ENCODE measurements at places on chromosomes 12 and 14.

GRCh38 chr12:84741692-84742091 is 170.9 kb downstream of the SLC6A15 start:
- DNase-seq = no peak

- DNase-seq = no peak
Observed at GRCh38 chr12:122965321-122965751, 927 bp downstream of the ABCB9 start.

DNA sequence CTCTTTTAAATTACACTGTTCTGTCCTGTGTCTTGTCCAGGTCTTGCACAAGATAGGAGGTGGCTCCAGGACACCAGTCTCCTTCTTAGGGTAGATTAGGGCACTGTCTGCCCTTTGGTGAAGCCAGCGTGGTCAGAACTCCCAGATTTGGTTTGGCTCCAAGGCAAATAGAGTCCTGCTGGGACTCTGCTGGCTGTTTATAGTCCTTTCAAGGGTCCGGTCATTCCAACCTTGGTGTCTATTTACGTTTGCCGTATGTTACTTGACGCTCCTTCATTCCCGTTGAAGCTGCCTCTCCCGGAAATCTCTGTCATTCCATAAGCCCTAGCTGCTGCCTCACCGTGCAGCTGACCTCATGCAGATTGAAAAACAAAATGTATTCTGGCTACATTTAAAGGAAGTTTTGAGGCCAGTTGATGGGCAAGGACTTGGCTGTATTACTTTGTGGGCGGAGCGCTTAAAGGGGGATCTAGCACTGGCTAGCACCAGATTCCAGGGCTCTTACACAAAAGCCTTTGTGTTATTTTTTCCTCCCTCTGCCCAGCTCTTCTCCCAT is 180.6 kb downstream of the AKAP6 start:
- no peak for DNase-seq

- no peak for DNase-seq
Observed at GRCh38 chr12:87603727-87604126, 425.5 kb downstream of the C12orf50 start.

- DNase-seq = no peak
Observed at GRCh38 chr12:121057794-121058193, 18.7 kb upstream of the OASL start.

DNA sequence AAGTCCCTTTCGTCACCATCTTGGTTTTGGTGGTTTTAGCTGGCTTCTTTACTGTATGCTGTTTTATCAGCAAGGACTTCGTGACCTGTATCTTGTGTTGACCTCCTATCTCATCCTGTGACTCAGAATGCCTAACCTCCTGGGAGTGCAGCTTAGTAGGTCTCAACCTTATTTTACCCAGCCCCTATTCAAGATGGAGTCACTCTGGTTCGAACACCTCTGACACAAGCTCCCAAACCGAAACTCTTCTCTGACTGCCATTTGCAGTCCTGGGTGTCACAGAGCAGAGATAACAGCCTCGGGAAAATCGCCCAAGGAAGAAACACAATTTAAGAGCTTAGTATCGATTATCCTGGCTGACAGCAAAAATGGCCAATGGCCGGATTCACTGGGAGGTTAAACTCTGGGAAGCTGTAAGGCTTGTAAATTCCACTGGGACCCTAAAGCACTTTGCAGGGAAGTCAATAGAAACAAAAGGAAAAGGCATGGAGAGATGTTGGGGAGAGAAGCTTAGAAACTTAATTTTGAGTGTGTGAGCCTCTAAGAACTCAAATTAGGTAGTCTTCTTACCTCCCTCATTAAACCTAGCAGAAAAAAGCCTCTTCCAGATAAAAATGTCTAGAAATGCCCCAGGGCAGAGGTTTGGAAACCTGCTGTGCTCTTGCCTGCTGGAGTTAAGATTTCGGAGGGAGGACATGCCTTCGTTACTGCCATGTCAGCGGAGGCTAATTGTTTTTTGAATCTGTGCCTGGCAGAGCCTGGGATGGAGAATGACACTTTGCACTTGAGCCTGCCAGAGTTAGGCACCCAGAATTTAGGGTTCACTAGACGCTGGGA is 56.5 kb upstream of the RPH3A start:
- DNase-seq = no peak

DNA sequence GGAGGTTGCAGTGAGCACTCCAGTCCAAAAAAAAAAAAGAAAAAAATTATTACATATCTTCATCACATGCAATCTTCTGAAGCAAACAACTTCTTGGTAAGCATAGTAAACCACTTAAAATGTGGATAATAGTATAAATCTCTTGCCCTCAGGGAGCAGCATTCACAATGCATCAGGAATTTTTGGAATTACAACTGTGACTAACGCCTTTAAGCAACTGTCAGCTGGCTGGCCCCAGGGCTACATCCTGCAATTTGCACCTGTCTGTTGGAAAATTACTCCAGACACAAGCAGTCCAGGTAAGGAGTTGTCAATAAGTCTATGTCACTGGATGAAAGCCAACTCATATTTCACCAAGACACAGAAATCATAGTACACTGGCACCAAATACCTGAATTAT is 5.5 kb upstream of the SLC7A7 start:
- no peak for DNase-seq

DNA sequence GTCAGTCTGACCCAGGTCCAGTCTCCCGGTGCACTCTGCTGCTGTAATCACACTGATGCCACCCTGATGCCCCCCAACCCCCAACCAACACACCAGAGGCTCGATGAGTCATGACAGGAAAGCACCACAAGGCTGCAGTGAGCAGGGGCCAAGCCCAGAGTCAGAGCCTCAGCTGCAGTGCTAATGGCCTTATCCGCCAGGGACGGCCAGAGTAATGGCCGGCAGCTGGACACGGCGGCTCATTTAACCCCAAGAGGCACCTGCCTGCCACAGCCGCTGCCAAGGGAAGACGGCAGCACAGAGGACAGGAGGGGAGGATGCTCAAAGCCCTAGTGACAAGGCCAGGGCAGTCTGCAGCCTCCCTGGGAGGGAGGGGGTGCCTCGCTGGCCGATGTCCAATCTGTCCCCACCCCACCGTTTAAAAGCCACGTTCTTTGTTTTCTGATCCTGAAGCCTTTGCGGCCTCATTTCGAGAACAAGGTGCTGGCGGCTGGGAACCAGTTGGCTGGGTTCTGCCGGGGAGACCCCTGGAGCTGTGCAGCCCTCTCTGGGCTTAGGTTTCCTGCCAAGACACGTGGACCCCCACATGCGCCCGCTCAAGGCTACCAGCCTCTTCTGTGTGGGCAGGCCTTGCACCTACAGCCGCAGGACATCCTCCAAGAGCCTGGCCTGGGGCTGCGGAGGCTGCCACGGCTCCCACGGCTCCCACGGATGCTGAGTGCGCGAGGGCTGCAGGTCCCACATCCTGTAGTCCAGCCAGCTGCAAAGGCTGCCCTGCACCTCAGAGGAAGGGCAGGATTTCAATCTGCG is 13.1 kb downstream of the CCDC85C start:
- no peak for DNase-seq

DNA sequence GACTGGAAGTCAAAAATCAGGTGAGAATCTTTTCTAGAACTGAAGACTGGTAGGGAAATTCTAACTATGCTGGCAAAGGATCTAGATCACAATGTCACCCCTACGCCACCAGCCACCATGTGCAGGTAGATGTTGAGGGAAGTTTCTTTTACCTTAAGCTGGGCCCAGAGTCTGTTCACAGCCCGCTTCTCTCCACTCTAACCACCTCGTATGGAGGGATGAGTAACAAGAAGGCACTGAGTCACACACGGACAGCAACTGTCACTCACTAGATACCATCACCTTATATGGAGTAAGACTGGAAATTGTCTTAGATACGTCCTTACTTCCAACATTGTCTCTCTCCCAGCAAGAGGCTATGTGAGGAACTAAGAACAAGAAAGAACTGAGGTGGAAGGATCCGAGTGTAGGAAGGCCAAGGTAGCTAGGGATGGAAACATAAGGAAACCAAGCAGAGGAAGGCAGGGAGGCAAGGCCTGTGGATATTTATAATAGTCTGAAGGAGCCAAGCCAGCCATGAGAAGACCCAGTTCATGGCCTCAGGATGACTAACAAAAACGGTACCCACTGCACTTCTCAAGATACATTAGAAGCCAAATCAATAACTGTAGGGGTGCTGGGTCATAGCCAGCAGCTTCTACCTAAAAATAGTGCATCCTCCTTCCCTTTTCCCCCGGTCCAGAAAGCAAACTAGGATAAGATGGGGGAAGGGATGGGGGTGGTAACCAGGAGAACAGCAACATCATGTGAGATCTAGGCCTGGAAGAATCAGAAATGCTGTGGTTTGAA is 15.5 kb downstream of the REM2 start:
- peak; percentile 42 for DNase-seq

GRCh38 chr12:117144599-117144998 is 45.4 kb upstream of the TESC start:
- DNase-seq = no peak

- DNase-seq = no peak
Observed at GRCh38 chr12:2498964-2499500, 295.7 kb upstream of the FKBP4 start.

- DNase-seq = no peak
Observed at GRCh38 chr12:14514154-14514842, 53.4 kb downstream of the PLBD1 start.

- peak; percentile 54 for DNase-seq
Observed at GRCh38 chr12:83826112-83826511, 1086.5 kb downstream of the SLC6A15 start.

DNA sequence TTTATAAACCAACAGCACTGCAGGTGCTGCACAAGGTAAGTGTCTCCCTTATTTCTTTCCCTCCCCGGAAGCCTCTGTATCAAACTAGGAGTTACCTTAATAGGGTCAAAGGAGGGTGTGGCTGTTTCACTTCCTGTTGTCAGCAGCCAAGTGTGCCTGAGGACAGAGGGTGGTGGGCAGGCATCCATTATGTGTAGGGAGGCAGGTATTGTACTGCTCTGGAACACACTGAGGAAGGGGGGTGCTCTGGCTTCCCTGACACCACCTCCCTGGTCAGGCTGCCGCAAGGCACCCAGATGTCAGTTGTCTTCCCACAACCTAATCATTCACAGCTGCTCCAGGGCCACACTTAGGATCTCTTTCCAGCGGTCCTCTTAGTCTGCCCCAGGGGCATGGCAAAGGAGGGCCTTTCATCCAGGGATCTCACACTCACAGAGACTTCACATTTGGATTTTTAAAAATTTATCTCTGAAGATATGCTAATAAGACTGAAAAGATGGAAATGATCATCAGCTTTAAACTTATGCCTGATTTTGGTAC is 132.0 kb upstream of the ARHGAP5 start:
- peak; percentile 45 for DNase-seq

DNA sequence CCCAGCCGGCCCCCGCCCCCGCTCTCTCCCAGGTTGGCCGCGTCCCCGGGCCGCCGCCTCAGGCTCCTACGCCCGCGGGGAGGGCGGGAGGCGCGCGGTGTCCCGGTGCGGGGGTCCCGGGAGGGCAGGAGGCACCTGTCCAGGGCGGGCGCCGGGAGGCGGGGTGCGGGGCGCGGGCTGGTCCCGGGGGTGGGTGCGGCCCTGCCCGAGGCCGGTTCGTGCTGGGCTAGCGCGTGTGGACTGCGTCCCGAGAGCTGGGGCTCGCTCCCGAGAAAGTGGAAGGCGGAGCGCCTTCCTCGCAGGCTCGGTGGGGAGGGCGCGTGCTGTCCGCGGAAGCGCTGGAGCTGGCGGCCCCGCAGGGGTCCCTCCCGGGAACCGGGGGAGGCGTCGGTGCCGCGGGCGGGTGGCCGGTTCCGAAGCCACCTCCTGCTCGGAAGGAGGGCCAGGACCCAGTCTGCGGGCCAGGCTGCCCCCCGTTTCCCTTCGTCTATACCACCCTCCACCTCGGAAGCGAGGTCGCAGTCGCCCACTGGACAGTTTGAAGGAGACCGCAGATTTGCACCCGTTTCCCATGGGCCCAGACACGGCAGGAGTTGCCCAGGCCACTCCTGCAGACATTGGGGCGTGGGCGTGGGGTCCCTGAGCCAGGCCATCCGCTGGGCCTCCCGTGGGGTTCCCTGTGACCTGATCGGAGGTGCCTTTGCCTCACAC is 636 bp downstream of the ZFYVE21 start:
- no peak for DNase-seq

- no peak for DNase-seq
Observed at GRCh38 chr12:82097877-82098276, 260.3 kb downstream of the CCDC59 start.

GRCh38 chr12:94481734-94482133 is 22.1 kb upstream of the CEP83 start:
- DNase-seq = no peak

DNA sequence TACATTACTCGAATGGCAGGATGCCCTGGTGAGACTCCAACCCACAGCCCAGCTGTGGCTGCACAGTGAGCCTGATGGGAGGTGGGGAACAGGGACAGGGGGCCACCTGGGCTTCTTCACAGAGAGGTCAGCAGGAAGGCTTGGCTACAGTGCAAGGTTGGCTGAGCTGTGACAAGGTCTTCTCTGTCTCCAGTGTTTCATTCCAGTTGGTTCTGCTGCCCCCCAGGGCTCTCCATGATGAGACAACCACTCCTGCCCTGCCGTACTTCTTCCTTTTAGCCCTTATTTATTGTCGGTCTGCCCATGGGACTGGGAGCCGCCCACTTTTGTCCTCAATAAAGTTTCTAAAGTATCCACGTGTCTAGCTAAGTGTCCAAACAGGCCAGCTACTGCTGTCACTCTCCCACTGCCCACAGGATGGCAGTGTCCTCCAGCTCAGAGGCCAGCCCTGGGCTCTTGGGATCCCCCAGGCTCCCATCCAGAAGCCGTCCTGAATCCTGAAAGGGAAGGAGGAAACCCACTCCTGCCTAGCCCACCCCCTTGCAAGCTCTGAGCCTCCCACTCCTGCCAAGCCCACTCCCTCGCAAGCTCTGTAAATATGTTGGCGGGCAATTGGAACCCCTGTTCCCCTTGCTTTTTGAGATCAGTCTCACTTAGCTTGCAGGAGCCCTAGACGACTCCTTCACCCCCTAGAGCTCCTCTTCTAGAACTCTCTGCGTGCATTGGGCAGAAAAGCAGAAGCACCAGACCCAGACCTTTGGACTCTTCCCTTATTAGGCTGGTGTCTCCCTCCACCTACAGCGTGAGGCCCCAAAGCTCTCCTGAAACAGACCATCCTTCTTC is 5.4 kb downstream of the C1QL4 start:
- DNase-seq = no peak

- no peak for DNase-seq
Observed at GRCh38 chr12:8549381-8549780, 8.7 kb upstream of the CLEC4E start.

DNA sequence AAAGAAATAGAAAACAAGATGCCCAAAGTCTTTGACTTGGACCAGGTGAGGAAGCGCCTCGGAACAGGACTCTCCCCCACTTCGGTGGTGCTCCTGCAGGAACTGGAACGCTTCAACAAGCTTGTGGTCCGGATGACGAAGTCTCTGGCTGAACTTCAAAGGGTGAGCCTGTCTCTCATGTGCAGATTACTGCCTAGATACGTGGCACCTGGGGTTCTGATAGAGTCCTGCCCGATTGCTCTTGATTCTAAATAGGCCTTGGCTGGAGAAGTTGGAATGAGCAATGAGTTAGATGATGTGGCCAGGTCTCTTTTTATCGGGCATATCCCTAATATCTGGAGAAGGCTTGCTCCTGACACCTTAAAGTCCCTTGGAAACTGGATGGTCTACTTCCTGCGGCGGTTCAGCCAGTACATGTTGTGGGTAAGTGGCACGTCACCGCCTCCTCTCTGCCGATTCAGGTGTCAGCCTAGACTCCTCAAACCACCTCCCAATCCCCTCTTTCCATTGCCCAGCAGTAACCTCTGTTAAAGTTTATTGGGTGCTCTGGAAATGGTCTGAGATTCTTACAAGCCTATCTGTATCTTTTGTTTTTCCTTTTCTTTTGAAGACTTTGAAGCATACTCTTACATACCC is 40.8 kb downstream of the CCDC92 start:
- DNase-seq = peak; percentile 66

Measured in activated naive CD4-positive, alpha-beta T cell treated with anti-CD3 and anti-CD28 coated beads for 36 hours (primary cell).